ENCODE measurements at places on chromosomes 6 and 20.

DNA sequence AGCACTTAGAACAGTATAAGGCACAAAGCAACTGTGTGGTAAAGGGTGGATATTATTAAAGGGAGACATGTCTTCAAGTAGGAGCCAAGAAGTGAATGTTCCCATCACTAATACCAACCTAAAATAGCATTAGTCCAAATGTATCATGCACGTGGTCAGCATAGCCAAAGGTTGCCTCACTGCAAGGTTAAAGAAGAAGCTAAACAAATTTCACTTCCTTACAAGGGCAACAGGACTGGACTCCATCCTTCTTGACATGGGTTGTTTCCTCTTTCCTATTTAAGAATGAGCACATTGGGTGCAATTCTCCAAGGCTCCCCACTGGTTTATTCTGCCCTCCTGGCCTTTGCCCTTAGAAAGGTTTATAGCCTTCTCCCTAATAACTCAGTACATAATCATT is 186.7 kb downstream of the PHACTR1 start:
- DNase-seq, result no peak

GRCh38 chr6:42569102-42570028 is 5.5 kb downstream of the UBR2 start:
- no peak for DNase-seq

DNA sequence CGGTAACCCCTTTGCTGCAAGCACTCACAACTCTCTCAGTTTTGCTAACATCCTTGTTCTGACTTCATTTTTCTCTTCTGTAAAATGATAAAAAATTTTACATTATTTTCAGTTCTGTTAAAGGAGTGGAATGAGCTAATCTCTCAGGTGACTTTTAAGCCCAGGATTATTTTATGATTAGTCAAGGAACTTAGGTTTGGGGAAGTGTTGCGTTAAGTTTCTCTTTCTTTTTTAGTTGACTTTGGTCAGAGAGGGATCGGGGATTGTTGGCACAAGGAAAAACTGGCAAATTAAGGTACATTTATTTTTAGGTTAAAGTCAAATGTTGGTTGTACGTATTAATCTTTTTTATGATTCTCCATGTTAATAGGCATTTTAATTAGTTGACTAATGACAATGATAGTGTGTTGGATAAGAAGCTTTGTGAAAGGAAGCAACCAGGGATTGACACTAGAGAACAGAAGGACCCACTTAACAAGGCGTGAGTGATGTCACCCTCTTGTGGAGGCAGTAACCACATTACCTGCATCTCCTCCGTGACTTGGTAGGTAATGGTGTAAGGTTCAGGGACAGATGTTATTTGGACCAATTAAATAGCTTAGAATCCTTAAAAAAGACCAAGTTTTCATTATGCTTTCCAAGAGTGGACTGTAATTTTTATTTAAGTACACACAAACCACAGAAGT is 31.6 kb downstream of the CD83 start:
- no peak for DNase-seq

- no peak for DNase-seq
These were observed 367.6 kb downstream of the THBS2 start for GRCh38 chr6:168885751-168886742.

- no peak for DNase-seq
These were observed 859 bp downstream of the C20orf202 start for GRCh38 chr20:1204113-1204512.

DNA sequence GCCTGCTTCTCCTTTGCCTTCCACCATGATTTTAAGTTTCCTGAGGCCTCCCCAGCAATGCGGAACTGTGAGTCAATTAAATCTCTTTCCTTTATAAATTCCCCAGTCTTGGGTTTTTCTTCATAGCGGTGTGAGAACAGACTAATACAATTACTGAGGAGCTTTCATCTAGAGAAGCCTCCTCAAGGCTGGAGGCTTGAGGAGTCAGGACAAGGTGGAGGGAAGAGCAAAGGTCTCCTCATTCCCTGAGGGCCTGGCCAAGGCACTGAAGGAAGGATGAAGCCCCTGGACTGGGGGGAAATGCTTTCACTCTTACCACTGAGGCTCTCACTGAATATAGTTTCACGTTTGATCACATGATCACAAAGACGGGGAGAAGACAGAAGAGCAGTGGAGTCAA is 118.2 kb downstream of the MAN1A1 start:
- no peak for DNase-seq

DNA sequence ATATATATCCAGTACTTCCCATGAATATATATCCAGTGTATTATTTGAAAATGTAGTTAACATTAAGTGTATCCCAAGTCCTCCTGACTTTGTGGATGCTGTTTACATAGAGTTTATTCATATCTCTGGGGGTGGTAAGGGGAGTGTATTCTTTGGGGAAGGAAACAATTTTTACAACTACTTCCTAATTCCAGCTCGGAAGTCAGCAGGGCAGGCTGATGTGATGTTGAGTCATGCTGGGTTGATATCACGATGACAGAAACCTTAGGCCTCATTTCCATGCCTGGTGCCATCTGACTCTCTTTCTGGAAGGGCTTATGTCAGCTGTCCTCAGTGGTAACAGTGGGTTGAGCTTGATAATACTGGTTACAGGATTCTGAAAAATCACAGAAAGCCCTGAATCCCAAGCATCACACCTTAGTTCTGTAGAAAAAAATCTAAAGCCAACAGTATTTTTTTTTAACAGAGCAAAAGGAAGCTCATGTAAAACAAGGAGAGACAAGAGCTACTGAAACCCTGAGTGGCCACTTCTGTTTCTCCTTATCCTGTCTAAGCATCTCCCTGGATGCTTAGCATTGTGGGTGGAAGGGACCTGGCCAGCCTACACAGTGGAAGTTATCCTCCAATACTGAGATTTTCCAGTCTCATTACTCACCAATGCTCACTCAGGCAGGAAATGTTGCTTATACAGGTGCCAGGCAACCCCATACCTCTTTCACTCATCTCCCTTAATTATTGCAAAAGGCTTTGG is 75.2 kb upstream of the IYD start:
- no peak for DNase-seq

- no peak for DNase-seq
These were observed 3.1 kb downstream of the RSPH3 start for GRCh38 chr6:158996856-158997255.

DNA sequence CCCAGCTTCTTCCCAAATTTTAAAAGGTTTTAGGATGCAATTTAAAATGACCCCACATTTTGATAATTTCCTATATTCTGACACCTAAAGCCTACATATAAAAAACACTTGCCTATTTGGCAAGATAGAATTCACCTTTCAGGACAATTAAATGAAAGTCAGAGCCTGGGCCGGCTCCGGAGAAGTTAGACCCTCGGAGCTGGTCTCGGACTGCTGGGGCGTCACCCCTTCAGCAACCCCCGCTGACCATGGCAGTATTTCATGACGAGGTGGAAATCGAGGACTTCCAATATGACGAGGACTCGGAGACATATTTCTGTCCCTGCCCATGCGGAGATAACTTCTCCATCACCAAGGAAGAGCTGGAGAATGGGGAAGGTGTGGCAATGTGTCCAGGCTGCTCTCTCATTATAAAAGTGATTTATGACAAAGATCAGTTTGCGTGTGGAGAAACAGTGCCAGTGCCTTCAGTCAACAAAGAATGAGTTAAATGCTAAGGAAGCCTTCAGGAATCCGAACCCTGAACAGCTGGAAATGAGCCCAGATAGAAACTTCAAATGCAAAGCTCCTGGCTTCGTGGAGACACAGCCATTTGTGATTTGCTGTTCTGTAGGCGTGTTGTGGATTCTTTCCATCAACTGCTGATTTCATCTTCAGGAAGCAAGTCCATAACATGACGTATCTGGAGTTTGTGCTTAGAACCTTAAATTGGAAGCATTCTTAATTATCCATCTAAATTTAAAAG is 16.0 kb downstream of the TCFL5 start:
- no peak for DNase-seq

DNA sequence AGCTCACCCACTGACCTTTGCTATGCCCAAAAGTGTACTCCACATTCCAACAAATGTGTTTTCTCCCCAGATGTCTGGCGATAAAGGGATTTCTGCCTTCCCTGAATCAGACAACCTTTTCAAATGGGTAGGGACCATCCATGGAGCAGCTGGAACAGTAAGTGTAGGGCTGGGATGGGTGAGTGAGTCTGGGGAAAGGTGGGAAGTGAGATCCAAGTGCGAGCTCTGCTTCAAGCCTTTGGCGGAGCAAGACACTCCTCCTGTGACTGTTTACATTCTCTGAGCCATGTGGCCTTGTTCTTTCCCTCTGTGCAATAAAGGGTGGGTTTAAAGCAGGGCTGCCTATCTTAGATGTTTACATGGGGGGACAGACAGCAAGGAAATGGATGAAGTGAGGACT is 1.9 kb downstream of the UBE2C start:
- no peak for DNase-seq

DNA sequence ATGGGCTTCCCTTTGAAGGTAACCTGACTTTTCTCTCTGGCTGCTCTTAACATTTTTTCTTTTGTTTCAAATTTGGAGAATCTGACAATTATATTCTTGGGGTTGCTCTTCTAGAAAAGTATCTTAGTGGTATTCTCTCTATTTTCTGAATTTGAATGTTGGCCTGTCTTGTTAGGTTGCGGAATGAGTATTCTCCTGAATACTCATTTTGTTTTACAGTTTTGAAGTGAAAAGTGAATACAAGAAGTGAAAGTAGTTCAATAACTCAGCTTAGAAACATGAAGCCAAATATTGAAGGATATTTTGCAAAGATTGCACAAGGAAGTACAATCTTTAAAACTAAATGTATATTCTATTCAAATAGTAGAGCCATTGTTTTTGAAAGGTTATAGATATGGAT is 120.2 kb upstream of the MAP3K4 start:
- DNase-seq, result no peak

DNA sequence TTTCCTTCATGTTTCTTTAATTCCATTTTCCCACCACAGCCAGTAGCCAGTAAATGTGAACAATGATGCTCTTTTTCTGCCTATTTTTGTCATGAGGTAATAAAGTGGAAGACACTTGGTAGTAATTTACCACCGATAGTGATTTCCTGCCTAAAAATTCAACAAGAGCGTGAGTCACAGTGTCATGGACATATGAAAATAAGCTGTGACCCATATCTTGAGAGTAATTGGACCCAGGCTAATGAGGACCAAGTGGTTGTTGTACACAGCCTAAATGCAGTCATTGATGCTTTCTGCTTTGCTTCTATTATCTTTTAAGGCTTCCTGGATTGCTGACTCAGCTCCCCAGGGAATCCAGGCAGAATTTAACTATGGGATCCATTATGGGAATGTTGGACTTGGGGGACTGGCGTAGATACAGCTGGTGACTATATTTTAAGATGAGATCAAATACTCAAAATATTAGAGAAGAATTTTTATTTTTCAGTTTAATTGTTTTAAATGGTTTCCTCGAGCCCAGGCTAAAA is 265.9 kb upstream of the FERMT1 start:
- DNase-seq, result no peak
